Lower leg skin (tissue), 4 donors: ENCODE measurements at places on chromosomes 3 and 15.

GRCh38 chr3:31343075-31343474, 189.7 kb upstream of the STT3B start:
- no peak for DNase-seq

DNA sequence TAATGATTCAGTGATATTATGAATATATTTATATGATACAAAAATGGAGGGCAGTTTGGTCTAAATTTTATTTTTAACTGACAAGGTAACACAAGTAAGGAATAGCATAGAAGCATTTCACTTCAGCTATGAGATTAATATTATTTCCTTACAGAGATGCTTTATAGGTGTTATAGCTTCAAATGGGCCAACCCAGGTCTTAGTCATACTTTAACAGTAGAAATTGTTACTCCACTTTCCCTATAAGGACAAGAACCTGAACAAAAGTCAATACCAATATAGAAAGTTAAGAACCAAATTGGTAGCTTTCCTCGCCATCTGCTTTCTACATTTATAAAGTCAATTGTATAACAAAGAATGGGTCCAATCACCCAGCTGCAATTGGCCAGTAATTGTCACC, 570.6 kb downstream of the FOXP1 start:
- no peak for DNase-seq

DNA sequence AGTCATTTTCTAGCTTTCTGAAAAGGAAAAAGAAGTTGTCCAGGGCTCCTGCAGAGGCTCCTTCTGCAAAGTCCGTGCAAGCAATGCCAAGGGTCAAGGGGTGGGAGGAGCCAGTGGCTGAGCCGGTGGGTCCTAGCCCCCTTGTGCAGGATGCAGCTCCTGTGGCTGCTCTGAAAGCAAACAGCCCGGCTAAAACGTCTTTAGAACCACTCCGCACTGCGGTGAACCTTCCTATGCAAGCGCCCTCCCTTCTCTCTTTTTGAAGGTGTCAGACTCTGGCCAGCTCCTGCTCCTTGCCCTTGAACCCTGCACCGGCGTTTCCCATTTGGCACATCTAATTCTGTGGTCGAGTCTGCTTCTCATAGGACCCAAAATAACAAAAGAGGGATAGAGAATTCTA, 183.1 kb downstream of the UACA start:
- no peak for DNase-seq

DNA sequence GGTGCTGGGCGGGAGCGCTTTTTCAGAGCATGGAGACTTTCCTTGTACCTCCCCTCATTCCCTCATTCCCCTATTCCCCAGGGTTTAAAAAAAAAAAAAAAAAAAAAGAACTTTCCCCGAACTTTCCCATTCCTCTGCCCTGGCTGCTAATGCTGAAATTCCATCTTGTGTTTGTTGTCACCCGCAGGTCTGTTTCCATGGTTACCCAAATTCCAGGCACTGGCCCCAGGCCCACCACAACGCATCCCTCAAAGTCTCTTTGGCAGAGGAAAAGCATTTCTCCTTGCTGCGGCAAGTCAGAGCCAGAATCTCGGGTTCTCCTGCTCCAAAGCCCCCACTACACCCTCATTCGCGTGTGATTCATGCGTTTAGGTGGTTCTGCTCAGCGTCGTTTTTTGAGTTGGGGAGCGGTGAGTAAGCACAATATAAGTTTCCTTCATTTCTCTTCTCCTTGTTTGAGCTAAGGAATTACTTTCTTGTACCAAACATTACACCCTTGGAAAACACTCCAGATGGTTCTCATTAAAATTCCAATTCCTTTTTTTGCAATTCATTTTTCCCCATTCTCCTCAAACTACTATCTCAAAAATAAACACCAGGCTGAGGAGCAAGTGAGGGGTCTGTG, 21.6 kb downstream of the ANAPC13 start:
- peak; percentile 94 for DNase-seq

DNA sequence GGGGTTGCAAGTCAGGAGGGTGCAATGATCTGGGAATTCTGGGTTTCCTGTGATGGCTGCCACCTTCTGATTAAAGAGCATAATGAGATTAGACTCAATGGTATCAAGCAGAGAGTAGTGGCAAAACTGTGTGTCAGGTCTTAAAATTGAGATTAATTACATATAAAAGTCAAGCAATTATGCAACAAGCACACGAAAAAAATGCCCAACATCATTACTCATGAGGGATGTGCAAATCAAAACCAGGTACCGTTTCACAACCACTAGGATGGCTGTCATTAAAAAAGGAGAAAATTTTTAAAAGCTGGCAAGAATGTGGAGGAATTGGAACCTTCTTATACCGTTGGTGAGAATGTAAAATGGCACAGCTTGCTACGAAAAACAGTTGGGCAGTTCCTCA, 205.0 kb downstream of the OSBPL10 start:
- DNase-seq: no peak

GRCh38 chr15:74613953-74614743, 1.5 kb upstream of the CLK3 start:
- no peak for DNase-seq

- no peak for DNase-seq
These were observed 5.5 kb downstream of the ADAMTSL3 start for GRCh38 chr15:83659417-83659812.

DNA sequence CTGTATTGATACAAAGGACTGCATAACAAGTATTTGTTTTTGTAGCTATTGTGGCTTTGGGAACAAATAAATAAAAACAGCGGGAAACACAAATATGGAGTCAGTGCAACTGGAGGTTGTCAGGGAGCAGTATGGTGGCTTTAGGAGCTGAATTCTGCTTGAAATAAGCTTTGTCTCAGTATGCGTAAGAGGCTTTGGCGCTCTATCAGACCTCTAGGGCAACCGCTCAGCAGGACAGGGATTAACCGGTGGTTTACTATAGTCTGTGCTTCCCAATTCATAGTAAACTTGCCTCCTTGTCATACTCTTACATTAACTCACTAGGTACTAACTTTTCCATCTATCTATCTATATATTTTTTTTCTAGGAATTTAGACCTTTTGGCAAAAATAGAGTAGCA, 104.6 kb downstream of the ZIC1 start:
- no peak for DNase-seq

DNA sequence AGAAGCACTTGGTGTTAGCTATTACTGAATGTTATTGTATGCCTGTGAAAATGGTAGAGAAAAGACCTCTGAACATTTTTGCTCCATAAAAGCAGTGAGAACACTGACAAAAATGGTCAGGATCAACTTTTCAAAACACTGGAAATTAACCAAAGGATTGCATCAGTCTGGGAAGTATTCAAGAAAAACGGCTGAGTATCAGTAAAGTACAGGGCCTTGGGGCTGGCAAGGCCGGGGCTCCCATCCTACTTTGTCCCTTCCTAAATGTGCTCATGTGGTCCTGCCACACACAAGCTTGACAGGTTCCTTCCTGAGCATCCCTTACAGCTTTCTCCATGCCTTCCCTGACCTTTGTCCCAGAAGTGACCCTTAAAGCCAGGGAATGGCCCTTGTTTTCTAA, 84.0 kb downstream of the CFAP20DC start:
- no peak for DNase-seq

- DNase-seq: no peak
These were observed 30.7 kb upstream of the CBLB start for GRCh38 chr3:105899516-105899915.

GRCh38 chr3:22947851-22948250, 255.3 kb upstream of the UBE2E2 start:
- no peak for DNase-seq
